ENCODE measurements at places on chromosomes 3 and 15. TPM values are rescaled to one million over a fixed set of nuclear protein-coding genes. Genes with fewer than 3 reads are reported as not detected.

The ZBBX gene
- 0.70 TPM for total RNA-seq

The CHRD gene
- 6.4 TPM for total RNA-seq

The A4GNT gene
- not detected for total RNA-seq

The SLC35G2 gene
- 0.88 TPM for total RNA-seq

The KBTBD8 gene
- total RNA-seq: 1.4 TPM

The ARPP19 gene
- 146 TPM for total RNA-seq

The LMAN1L gene
- total RNA-seq: 0.35 TPM
